ENCODE measurements at places on chromosomes 6 and 20. TPM values are rescaled to one million over a fixed set of nuclear protein-coding genes. Genes with fewer than 3 reads are reported as not detected.

Gene TSPO2
- total RNA-seq: not detected

Gene FBXO5
- 5.3 TPM for total RNA-seq

Gene HSPA1L
- total RNA-seq: 1.7 TPM

Gene WFDC10B
- total RNA-seq: 1.9 TPM
